ENCODE measurements at places on chromosomes 12 and 14.

- DNase-seq, result no peak
Measured at GRCh38 chr12:58529897-58530741, 390.2 kb downstream of the LRIG3 start.

GRCh38 chr12:116604951-116605641, 45.9 kb downstream of the MAP1LC3B2 start:
- no peak for DNase-seq

GRCh38 chr14:91363776-91364523, 53.7 kb downstream of the CCDC88C start:
- DNase-seq, result no peak

DNA sequence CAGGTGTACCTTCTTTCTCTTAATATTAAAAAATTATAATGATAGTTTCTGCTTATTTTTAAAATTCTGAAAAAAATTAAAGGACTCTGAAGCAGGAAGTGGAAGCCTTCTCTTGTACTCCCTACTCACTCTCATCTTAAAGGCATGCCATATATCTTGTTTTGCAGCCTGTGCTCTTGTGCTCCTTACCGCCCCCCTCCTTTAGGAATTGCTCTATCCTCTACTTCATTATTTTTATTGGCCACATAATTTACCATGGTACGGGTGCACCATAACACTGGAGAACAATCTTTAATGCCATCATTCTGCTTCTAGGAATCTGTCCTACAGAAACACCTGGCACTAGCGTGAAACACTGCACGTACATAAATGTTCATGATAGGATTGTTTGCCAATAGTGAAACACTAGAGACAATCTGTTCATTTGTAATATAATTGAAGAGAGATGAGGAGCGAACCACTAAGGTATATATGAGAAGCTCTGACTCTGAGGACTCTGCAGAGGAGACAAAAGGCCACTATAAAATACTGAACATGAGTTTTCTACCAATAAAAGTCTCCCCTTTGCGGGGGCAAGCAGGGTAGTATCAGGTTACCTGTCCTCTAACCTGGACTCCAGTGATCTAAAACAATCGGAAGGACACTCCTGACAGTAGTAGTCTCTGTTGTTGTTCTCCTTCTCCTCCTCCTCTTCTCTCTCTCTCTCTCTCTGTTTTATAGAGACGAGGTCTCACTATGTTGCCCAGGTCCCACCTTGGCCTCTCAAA, 6.3 kb upstream of the NYNRIN start:
- no peak for DNase-seq

DNA sequence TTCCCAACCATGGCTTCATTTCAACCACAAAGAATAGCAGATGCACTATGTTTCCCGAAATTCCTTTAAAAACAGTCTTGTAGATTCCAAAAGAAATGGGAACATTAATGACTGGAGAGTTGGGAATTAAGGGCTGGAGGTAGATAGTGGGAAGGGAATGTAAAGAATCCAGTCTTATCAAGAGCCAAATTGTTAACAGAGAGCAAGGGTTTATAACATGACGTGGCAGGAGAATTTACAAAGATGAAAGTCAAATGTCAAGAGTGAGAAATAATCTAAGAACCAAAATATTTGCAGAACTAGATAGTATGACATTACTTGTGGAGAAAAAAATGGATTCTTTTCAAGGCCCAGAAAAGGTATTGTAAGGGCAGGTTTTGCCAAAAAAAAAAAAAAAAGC, 200.9 kb downstream of the GRIN2B start:
- DNase-seq, result no peak

DNA sequence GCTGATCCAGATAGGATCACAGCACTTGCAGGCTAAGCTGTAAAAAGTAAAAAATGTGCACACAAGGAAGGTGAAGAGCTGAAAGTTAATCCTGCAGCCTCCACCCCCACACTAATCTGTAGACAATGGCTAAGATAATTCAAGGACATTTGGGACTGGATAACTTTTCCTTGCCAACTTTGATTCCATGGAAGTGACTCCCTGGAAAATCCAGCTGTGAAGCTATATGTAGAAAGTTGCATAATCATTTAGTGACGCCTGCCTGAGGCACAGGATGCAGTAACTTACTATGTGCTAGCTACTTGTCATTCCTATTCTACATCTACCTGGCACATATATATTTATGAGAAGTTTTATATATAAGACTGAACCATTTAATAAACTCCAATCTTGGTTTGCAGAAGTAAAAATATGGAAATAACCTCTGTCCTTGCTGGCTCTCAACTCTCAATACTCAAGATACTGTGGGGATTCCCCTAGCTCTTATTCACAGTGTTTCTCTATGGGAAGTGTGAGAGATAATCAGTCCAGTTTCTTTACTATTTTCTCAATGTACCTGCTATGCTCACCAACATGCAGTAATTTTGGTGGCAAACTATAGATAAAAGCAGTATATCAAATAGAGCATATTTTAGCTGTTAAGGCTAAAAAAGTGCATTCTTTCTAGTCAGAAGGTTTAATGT, 14.8 kb downstream of the LDHB start:
- no peak for DNase-seq

GRCh38 chr14:25406818-25407217, 356.9 kb upstream of the STXBP6 start:
- no peak for DNase-seq

DNA sequence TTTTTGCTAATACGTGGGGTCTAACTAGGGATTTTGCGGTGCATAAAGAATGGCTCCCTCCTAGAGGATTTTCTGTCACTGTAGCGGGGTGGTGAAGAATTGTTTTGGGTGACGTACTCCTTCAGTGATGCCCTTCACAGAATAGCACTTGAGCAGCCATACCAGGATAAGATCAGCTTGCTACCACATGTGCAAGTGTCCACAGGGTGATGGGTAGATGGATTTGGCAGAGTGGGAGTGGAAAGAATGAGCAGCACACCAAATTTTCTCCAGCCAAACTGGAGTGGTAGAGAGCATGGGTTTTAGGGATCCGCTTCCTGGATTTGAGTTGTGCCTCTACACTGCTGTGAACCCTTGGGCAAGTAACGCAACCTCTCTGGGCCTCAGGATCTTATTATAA, 2.3 kb downstream of the TCP11L2 start:
- no peak for DNase-seq

DNA sequence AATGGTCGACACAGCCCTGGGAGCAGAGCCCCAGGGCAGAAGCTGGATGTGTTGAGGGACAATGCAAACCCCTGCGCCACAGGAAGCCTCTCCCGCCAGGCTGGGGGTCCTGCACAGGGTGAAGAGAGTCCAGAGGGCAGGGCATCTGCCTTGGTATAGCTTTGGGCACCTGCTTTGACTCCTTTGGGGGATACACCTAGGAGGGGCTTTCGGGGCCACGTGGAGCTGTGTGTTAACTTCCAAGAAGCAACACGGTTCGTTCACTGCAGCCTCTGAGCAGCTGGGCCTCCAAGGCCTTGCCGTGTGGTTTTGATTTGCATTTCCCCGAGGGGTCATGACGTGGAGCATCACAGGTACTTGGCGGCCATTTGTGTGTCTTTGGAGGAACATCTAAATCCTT, 5.8 kb upstream of the PUS1 start:
- no peak for DNase-seq

GRCh38 chr12:24482882-24483604, 465.9 kb downstream of the BCAT1 start:
- DNase-seq, result no peak

GRCh38 chr12:10511756-10512355, 6.2 kb downstream of the EIF2S3B start:
- no peak for DNase-seq

DNA sequence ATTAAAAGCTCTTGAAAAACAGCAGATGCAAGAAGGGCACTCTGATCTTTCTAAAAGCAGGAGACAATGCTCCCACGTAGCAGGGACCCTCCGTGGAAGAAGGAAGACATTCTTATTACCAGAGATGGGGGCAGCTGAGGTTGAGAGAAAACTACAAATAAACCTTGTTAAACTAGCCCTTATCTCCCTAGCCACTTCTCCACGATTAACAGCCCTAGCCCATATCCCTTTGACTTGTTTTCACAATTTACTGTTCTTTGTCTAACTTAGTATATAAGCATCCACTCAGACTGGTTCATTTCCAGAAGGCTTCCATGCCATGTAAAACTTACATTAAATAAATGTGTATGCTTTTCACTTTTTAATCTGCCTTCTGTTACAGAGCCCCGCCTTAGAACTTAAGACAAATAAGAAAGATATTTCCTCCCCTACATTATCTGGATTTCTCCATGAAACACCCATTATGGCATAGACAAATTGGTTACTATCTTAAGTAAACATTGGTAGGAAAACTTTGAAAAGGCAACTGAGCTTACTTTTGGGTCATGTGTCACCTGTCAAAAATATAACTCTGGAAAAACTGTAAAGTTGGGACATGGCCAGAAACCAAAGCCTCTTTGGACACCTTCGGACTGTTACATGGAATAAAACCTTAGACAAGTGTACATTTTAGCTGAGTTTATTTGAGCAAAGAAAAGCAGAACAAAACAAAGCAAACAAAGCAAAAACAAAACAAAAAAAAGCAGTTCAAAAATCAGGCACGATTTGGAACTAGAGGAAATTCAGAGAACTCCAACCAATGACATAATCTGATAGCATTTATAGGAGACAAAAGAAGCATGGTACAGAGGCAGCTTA, 4.9 kb upstream of the RNASE1 start:
- DNase-seq, result no peak

DNA sequence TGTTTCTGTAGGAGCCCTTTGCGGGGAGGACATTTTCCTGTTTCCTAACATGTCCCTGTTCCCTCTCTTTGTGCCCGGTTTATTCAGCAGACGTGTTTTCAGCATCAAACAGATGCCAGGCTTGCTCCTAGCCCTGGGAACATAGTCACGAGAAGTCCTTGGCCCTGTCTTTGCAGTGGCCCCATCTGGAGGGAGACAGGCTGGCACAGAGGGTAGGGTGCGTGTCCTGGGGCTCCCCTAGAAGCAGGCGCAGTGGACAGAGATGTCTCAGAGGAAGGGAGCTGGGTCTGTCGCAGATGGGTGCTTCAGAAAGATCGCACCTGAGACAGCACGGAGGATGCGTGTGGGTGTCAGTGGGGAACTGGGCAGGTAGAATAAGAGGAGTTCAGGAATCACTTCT, 75.0 kb upstream of the DYNC1H1 start:
- DNase-seq, result no peak

GRCh38 chr14:98514016-98514415, 758.0 kb downstream of the BCL11B start:
- no peak for DNase-seq

GRCh38 chr14:24366721-24367513, 1.1 kb upstream of the NFATC4 start:
- DNase-seq, result peak; percentile 5

- no peak for DNase-seq
Measured at GRCh38 chr14:76497550-76498462, 121.9 kb downstream of the ESRRB start.

DNA sequence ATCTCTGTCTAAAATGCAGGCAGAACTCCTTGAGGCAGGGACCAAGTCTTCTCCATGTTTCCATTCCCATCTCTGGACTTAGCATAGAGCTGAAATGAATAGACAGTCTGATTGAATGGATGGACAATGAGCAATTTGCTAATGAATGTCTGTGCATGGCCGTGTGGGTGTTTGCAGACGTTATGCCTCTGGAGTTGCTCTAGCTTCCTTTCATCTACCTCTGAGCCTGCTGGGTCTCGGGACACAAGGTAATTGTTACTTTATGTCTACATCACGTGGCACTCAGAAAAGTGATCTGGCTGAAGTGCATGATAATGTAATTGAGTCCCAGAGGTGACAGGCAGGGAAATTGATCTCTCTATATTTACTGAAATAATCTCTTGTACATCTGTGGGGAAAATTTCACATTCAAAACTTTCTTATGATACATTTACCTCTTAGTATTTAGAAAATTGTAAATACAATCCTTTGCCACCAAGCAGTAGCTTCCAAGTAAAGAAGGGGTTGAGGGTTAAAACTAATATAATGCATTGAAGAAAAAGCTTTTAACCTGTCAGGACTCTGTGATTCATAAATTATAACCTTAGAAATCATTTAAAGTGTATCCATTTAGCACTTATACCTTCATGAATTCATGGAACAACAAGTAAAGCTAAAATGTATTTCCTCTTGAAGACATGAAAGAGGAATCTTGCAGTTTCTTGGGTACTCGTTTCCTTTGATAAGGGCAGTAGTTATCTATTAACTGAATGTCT, 424.1 kb downstream of the APAF1 start:
- no peak for DNase-seq

DNA sequence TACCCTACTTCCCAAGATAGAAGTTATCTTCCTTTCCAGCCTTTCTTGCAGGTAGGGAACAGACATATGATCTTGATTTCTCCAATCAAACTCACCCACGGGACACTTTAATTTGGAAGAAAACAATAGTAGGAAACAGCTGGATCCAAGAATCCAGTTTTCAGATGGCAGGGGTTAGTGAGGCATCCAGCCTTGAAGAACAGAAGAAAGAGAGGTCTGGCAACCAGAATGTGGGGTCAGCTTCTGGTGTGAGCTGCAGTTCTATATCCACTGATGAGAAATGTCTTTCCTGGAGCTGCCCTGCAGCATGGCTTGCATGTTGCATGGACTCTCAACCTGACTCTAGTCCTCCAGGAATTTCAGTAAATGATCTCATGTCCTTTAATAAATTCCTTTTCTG, 83.8 kb downstream of the TTC8 start:
- DNase-seq, result no peak

DNA sequence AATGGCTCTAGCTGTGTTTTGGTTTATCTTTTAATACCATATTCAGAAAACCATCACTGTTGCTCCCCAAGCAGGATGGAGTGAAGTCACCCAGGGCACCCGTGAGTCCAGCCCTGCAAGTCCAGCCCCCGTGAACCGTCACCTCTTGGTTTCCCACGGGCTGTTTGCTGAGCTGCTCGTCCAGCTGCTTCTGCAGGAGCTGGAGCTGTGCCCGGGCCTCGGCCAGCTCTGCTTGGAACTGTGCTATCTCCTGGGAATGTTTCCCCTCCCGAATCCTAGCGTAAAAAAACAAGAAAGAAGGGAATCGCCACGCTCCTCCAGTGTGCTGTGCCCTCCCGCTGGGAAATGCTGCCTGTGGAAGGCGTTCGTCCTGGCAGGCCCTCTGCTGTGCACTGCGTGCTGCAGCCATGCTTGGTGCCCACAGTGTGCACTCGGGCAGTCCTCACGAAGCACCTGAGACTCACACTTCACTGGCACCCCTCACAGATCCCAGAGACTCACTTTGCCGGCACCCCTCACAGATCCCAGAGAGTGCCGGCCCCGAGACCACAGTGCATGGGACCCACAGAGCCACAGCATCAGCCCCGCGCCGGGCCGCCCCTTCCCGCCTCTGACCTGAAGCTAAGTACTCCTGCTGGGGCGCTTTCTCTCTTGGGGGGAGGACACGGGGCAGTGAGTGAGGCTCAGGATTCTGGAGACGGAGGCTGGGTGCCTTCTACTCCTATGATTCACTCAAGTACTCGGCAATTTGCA, 15.4 kb upstream of the ANKLE2 start:
- DNase-seq, result no peak

DNA sequence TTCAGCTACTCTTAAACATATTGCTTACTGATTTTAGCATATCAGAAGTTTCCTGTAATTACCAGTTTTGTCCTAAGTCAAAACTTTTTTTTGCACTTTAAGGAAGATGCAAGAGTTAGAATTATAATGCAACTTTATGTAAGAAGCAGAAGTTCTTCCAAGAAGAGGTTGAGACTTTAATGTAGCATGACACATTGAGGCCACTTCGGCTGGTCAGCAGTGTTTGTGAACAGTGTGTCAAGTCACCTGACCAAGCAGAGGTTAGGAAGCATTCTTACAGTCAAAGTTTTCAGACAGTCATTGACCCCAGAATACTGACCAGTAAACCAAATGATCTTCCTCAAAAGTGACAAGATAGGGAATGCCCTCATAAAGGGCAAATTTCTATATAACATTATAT, 15.2 kb downstream of the FGFR1OP2 start:
- DNase-seq, result no peak

- no peak for DNase-seq
Measured at GRCh38 chr12:92400006-92400405, 254.4 kb upstream of the BTG1 start.
